ENCODE measurements at places on chromosomes 6 and 20.

DNA sequence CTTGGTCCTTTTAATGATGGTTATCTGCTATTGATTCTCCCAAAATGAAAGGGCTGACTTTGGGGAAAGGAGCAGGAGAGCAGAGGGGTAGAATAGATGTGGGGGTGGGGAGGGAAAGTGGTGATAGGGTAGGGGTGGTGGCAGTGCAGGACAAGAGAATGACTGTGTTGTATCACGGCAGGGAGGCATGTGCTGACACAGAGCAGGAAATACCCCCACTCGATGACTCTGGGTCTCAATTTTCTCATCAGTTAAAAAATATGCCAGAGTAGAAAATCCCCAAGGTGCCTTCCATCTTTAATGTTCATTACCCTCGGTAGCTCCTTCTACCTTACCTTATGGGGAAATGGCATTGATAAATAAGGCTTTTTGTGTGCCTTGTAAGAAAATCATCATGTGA, 79.0 kb upstream of the ATXN1 start:
- no peak for DNase-seq

- no peak for DNase-seq
These were observed 75.4 kb downstream of the RPP40 start for GRCh38 chr6:4928426-4928825.

- DNase-seq, result no peak
These were observed 192.2 kb upstream of the TAB2 start for GRCh38 chr6:149125309-149125708.

GRCh38 chr20:37285664-37286374, 3.6 kb upstream of the MANBAL start:
- DNase-seq, result no peak

DNA sequence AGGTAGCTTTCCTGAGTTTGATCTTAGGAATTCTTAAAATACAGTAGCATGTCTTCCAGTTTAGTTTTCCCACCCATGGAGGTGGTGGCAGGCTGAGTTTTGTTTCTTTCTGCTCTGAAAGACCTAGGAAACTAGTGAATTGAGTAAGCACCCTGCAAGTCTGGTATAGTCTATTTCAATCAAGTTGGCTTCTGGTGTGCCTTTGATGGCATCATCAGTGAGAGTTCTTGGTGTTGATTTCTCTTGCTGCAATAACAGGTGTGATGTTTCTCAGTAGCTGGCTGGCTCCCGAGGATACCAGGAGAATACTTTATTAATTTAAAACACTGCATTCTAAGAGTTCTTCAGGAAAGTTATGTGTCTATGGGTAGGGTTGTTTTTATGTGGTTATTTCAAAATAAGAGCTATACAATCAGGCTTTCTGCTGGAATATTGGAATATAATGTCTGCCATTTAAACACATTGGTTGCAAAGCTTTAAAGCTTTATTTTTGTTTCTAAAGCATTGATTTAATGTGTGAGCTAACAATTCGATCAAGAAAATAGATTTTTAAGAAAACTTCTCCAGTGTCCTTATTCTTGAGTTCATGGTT, 19.0 kb downstream of the VAPB start:
- DNase-seq, result no peak

DNA sequence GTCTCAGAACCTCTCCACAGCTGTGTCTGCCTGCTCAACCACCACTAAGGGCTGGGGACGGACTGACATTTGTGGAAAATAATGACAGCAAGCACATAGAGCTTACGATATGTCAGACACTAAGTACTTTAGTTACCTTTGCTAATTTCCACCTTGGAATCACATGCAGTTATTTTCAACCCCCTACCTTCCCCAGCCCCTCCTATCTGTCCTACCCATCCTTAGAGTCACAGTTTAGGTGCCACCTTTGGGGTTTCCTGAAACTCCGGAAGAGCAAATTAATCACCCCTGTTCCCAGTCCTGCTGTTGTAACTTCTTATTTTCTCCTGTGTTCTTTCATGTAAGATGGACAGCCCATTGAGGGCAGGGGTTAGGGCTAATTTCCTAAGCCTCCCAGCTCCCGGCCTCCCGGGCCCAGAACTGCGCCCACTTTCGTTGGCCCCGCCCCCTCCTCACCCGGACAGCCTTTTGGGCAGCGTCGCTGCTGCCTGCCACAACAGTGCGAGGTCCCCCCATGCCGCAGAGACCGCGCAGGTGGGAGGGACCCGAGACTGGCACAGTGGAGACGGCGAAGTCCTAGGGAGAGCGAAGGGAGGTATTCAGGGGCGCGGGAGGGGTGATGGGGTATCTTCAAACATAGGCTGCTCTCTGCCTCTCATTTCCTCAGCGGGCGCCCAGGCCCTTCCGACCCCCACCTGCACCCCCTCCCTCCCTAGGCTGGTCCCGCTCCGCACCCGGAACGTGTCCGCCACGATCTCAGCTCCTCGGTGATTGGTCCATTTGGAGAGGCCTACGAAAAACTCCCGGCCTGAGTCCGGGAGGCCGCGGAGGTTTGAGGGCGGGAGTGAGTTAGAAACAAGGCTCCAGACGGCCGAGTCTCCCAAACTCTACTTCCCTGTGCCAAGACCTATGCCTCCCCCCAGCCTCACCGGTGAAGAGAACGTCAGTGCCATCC, 1.1 kb downstream of the DDAH2 start:
- DNase-seq, result no peak

DNA sequence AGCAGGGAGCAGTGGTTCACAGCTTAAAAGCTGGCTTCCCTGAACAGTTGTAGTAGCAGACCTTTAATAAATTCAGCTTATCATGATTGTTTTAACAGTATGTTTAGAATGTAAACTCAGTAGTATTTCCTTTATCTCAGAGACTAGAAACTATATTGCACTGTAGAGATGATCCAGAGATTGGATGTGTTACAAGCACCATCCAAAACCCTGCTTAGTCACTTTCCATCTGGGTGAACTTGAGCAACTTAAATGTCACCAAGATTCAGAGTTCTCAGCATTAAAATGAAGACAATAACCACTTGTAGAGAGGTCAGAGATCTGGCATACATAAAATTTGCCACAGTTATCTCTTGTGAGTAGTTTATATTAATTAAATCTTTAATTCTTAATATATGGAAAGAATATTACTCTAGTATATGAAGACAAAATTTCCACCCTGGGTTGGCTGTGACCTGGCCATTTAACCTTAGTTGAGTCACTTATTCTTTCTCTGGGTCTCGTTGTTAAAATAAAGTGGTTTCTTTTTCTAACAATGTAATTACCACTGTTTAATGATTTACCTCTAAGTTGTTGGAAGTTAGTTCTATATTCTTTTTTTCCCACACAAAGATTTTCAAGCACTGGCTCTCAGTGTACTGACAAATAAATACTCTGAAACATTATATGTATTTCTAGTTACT, 239.2 kb upstream of the FKBP1C start:
- no peak for DNase-seq

- DNase-seq, result no peak
These were observed 11.6 kb downstream of the SOX4 start for GRCh38 chr6:21605166-21605565.

DNA sequence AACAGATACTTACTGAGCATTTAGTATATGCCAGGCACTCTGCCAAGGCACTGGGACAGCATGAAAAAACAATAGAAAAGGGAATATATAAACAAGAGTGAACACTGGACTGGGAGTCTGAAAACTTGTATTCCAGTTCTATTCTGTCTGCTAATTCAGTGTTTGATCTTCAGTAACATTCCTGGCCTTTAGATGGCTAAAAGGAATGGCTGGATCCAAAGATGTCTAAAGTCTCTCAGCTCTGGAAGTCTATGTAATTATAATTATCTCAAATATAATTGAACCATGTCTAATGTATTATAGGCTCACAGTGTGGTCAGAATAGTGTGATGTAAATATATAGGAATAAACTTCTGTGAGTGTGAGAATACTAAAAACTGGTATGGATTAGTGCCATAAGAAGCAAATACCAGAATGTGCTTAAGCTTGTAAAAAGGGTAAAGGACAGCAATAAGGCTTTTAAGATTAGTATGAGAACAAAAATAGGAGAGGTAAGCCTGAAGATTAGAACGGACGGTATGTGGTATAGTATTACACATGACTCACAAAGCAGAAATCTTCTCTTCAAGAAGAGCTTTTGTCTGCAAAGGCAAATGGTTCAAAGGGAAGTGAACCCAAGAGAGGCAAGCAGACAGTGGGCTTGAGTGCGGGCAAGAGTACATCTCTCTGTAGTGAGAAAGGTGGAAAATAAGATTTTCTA, 68.5 kb downstream of the TMEM200A start:
- no peak for DNase-seq

DNA sequence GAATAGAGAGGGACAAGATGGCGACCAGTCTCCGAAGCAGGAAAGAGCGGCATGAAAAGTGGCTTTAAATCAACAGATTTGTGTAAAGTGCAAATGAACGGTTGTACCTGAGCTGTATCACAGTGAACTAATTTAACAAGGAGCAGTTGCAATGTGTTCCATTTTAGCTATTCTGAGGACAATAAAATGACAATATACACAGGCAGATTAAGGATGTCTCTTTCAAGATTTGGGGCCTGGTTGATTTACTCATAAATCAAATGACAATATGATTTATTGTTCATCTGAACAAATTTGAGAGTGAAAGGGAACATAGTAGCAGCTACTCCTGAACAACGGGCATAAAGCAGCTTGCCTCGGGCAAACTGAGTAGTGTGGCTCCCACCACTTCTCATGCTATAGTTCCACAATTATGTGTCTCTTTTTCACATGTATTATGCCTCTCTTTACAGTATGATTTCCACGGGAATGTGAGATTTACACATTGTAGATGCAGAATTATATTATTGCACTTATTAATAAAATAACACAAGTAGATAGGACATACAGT, 204.1 kb upstream of the AGPAT4 start:
- no peak for DNase-seq

- DNase-seq, result no peak
These were observed 96.0 kb downstream of the INSM1 start for GRCh38 chr20:20463933-20464374.

DNA sequence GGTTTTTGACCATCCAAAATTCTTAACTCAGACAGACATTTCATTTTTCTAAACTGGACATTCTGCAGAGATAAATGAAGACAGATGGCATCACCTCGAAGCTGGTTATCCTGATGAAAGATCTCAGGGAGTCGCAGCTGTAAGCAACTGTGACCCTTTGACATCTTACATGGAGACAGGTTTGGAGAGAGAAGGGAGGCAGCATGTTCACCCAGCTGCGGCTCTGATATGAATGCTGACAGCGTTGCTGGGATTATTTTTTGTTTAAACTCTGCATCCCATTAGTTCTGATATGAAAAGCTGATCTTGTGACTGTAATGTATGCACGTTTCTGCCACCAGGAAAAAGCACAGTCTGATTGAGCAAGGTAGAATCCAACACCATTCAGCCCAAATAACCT, 89.4 kb downstream of the C6orf118 start:
- DNase-seq, result no peak

GRCh38 chr20:24949756-24950127, 673 bp downstream of the CST7 start:
- no peak for DNase-seq

GRCh38 chr20:36402708-36403107, 96.6 kb downstream of the DLGAP4 start:
- no peak for DNase-seq

- DNase-seq, result no peak
These were observed 595.7 kb downstream of the TFAP2B start for GRCh38 chr6:51414361-51414760.

- DNase-seq, result no peak
These were observed 754.0 kb upstream of the ADGRB3 start for GRCh38 chr6:67880939-67881705.

DNA sequence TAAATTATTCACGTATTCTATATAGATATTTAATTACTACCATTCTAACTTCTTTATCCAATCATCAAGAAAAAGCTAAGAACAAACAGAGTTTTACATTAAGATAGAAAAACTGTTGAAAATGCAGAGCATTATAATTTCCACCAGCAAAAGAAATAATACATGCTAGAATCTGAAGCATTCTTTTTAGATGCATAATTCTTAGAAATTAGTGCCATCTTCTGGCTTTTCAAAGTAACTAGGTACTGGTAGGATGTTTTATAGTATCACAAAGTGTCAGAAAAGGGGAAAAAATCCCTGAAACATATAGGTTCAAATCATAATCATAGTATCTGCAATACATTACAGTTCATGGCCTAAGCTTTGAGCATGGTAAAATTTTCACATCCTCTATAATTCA, 178.9 kb downstream of the PHF3 start:
- no peak for DNase-seq

GRCh38 chr20:47189060-47189459, 167.4 kb downstream of the ZMYND8 start:
- DNase-seq, result no peak

- DNase-seq, result no peak
These were observed 495.2 kb downstream of the RFPL4B start for GRCh38 chr6:112842330-112842685.

DNA sequence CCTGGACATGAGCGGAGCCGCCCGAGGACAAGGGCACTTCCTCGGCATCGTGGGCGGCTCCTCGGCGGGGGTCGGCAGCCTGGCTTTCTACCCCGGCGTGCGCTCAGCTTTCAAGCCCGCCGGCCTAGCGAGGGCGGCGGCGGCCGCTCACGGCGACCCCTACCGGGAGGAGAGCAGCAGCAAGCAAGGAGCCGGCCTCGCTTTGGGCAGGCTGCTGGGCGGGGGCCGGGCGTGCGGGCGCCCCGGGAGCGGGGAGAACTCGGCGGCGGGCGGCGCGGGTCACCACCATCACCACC, 6.7 kb downstream of the PRDM13 start:
- DNase-seq, result no peak

DNA sequence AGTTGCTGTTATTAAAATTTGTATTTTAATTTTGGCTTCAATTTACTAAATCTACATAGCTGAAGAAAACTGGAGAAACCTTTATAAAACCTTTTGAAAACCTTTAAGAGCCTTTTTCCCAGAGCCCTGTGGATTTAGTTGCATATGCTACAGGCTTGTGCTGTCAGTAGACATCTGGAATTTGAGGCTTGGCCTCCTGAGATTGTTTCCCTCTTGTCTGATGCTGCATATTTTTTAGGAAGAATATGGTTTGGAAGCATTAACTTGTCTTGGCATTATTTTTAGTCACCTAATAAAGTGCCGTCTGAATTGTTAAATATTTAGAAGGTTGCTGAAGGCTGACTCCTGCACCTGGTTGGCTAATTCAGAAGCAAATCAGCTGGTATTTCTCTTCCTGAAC, 369.4 kb downstream of the UTRN start:
- no peak for DNase-seq

GRCh38 chr20:53898556-53898931, 171.8 kb downstream of the BCAS1 start:
- no peak for DNase-seq

DNA sequence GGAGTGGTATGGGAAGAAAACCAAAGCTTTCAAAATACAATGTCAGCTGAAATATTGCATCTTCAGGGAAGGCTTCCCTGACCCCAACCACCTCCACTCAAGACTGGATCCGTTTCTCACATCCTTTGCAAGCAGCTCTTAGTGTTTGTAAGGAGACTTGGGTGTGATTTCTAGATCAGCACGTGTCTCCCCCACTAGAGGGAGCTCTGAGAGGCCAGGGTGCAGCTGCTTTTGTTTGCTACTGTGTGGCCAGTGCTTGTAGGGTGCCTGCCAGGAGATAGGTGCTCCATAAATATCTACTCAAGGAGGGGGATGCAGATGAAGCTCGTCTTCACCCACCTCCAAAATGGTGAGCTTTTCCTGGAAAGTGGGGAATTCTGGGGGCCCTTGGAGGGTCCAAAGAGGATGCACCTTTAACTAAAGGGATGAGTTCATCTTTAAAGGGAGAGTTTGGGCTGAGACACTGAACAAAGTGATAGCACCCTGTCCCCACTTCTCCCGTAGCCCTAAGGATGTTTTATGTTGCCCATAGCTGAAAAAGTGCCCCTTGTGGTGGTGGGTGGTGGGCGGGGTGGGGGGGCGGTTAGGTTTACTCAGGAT, 52.6 kb upstream of the MAFB start:
- DNase-seq, result no peak

- DNase-seq, result no peak
These were observed 5.3 kb upstream of the CST7 start for GRCh38 chr20:24943731-24944130.

Measured in activated CD8-positive, alpha-beta memory T cell treated with anti-CD3 and anti-CD28 coated beads for 4 hours (primary cell).